Transverse colon (tissue), 4 donors: ENCODE measurements at places on chromosomes 3 and 15. TPM values are rescaled to one million over a fixed set of nuclear protein-coding genes. Genes with fewer than 3 reads are reported as not detected.

Gene ARHGAP31
- 10.8 TPM for total RNA-seq

Gene ZNF385D
- 0.40 TPM for total RNA-seq

Gene KLHDC8B
- total RNA-seq: 17.6 TPM

Gene FBXW12
- not detected for total RNA-seq

Gene TRMT10C
- total RNA-seq: 15.0 TPM

Gene DAG1
- 56.3 TPM for total RNA-seq

Gene MCF2L2
- total RNA-seq: 2.2 TPM

Gene P4HTM
- total RNA-seq: 90.6 TPM

Gene RPP14
- 25.1 TPM for total RNA-seq

Gene GPR27
- 0.79 TPM for total RNA-seq

Gene CYP1A2
- total RNA-seq: not detected

Gene POLR2H
- total RNA-seq: 155 TPM

Gene LARP6
- 4.9 TPM for total RNA-seq

Gene XIRP1
- not detected for total RNA-seq

Gene CTXN2
- total RNA-seq: not detected

Gene P2RY14
- total RNA-seq: 7.2 TPM

Gene SI
- 10.8 TPM for total RNA-seq

Gene RNU5B-1
- total RNA-seq: not detected

Gene MTFMT
- 40.5 TPM for total RNA-seq

Gene NUDT16
- total RNA-seq: 45.6 TPM

Gene CHRM5
- not detected for total RNA-seq

Gene NEIL1
- 225 TPM for total RNA-seq

Gene MRPS25
- 47.5 TPM for total RNA-seq

Gene IGSF10
- 1.1 TPM for total RNA-seq

Gene SPRED1
- total RNA-seq: 10.9 TPM

Gene SEMA3G
- 3.0 TPM for total RNA-seq

Gene ZIC4
- not detected for total RNA-seq

Gene SLC25A36
- total RNA-seq: 48.0 TPM

Gene TMCO5A
- total RNA-seq: not detected

Gene ADGRG7
- total RNA-seq: 1.8 TPM

Gene LHFPL4
- 0.14 TPM for total RNA-seq

Gene MOBP
- 5.2 TPM for total RNA-seq

Gene SPTBN5
- total RNA-seq: 8.0 TPM

Gene GABRG3
- total RNA-seq: not detected

Gene FEZF2
- not detected for total RNA-seq

Gene MLF1
- total RNA-seq: 3.8 TPM

Gene ARPIN
- 24.1 TPM for total RNA-seq

Gene SLITRK3
- total RNA-seq: 0.64 TPM

Gene FGF12
- not detected for total RNA-seq

Gene NLGN1
- 5.2 TPM for total RNA-seq

Gene TERC
- 270 TPM for total RNA-seq

Gene COPG1
- total RNA-seq: 126 TPM

Gene GPR156
- total RNA-seq: not detected

Gene GUCA1C
- total RNA-seq: not detected

Gene OCA2
- total RNA-seq: not detected

Gene WDR72
- total RNA-seq: 0.16 TPM

Gene KLF15
- total RNA-seq: 19.5 TPM

Gene RGMA
- 32.5 TPM for total RNA-seq

Gene SYNPR
- not detected for total RNA-seq

Gene MYO5C
- total RNA-seq: 56.1 TPM

Gene A4GNT
- not detected for total RNA-seq

Gene CEP19
- 2.2 TPM for total RNA-seq

Gene STAC
- 1.3 TPM for total RNA-seq

Gene NME9
- total RNA-seq: not detected

Gene AGBL1
- total RNA-seq: 0.32 TPM

Gene ARNT2
- 4.0 TPM for total RNA-seq

Gene CCR9
- total RNA-seq: 0.14 TPM

Gene GP9
- not detected for total RNA-seq

Gene GHSR
- not detected for total RNA-seq
